ENCODE measurements at places on chromosomes 3 and 15.

DNA sequence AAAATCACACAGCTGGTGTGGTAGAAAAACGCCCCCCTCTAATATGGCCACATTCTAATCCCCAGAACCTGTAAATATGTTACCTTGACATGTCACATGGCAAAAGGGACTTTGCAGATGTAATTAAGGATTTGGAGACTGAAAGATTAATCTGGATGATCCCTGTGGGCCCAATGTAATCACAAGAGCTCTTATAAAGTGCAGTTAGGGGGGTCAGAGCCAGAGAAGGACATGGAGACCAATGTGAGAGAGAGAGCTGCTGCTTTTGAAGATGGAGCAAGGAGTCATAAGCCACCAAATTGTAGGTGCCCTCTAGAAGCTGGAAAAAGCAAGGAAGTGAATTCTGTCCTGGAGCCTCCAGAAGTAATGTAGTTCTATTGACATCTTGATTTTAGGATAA lies 152.6 kb downstream of the PEX5L start:
- no peak for DNase-seq

- no peak for DNase-seq
These were observed 186.4 kb downstream of the ADAMTS9 start for GRCh38 chr3:64501298-64501906.

DNA sequence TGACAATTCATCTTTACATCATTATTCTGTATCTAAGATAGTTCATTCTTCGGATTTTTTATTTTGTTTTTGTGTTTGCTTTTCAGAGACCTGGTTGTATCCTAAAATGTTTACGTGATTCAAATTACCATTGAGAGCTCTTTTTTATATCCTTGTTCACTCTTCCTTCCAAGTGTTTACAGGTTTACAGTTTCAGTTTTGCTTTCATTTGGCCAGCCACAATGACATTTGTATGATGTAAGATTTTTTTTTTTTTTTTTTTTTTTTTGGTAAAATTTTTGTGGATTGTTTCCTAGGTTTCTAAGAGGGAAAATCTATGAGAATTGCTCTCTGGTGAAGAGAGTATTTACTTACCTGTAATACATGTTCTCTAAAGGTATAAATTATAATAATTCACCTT lies 55.0 kb downstream of the SETD5 start:
- no peak for DNase-seq

DNA sequence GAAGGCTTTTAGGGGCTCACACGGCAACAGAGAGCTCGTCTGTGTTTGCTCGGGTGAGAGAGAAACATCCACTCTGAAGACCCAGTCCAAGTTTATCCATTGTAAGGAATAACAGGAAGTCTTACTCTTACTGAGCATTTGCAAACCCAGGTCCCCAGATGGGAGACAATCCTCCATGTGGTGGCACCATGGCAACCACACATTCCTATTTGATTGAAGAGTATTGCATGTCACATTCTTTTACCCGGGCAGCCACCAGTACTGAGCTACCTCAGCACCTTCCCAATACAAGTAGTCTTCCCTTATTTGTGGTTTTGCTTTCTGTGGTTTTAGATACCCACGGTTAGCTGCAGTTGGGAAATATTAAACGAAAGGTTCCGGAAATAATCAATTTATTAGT lies 302.9 kb upstream of the RASGRP1 start:
- DNase-seq = no peak

DNA sequence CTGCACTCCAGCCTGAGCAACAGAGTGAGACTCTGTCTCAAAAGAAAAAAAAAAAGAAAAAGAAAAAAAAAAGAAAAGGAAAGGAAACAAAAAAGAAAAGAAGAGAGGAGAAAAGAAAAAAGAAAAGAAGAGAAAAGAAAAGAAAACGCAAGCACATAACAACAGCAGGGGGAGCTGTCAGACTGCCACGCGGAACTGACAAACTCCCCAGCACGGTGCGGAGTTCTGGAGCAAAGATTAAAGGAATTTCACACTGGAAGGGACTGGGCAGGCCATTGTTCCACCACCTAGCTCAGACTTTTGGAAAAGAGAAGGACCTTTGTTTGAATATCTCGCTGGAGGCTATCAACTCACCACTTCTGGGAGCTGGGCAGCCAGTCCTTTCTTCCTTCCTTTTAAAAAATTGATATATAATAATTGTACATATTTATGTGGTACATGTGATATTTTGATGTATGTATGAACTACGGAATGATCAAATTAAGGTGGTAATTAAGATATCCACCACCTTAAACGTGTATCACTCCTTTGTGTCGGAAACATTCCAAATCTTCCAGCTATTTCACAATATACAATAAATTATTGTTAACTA lies 40.5 kb downstream of the DPPA2 start:
- DNase-seq = no peak
